ENCODE measurements at places on chromosomes 7 and 10.

DNA sequence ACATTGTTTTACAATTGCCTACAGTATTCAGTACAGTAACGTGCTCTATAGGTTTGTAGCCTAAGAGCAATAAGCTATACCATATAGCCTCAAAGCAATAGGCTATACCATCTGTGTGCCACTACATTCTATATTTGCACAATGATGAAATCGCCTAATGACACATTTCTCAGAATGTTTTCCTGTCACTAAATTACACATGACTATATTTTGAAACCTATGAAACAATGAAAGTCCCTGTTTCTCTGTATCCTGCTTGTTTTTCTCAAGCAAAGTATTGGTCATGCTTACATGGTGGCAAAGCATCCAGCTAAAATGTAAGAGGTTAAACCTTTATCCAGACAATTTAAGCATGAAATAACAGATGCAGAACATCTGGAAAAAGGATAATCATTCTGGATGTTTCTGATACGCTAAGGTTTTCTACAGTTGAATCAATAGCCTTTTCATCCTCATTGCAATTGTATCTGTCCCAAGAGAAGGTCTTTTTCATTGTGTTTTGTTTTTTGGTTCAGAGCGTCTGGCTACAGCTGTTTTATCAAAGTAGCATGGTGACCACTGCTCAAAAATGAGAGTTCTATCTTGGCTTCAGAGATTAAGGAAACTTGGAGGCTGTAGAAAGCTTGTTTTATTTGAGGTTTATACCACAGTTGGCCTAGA is 81.7 kb downstream of the CSTF2T start:
- DNase-seq: no peak

DNA sequence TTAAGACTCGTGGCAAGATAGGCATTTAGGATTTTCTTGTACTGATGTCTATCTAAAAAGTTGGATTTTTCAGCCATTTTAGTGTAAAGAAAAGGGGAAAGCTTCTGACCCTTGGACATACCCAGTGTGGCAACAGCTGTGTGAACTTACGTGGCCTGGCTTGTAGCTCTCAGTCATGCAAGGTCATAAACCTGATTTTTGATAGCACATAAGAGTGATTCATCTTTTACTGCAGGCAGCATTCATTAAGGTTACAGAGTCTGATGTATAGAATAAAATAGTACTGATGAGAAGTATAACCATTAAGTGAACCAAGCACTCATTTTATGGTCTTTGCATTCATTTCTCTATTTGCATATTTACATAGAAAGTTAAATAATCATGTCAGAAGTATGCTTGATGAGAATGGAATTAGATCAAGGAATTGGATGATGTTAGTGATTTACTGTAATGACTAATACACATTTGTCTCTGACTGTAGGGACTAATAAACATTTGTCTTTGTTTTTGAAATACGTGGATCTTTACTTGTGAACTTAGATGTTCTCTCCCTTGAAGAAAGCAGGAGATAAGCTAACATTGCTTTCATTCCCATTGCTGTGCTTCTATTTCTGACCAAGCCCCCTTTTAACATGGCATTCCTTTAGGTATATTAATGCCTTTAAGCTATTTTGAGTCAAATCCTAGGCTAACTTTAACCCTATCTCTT is 88.2 kb downstream of the GSDME start:
- no peak for DNase-seq

GRCh38 chr7:7902845-7903244 is 65.8 kb upstream of the GLCCI1 start:
- no peak for DNase-seq

GRCh38 chr10:133249094-133249780 is 11.6 kb downstream of the VENTX start:
- no peak for DNase-seq

GRCh38 chr10:44636625-44637024 is 251.7 kb upstream of the CXCL12 start:
- no peak for DNase-seq
